ENCODE measurements at places on chromosomes 11 and 22.

DNA sequence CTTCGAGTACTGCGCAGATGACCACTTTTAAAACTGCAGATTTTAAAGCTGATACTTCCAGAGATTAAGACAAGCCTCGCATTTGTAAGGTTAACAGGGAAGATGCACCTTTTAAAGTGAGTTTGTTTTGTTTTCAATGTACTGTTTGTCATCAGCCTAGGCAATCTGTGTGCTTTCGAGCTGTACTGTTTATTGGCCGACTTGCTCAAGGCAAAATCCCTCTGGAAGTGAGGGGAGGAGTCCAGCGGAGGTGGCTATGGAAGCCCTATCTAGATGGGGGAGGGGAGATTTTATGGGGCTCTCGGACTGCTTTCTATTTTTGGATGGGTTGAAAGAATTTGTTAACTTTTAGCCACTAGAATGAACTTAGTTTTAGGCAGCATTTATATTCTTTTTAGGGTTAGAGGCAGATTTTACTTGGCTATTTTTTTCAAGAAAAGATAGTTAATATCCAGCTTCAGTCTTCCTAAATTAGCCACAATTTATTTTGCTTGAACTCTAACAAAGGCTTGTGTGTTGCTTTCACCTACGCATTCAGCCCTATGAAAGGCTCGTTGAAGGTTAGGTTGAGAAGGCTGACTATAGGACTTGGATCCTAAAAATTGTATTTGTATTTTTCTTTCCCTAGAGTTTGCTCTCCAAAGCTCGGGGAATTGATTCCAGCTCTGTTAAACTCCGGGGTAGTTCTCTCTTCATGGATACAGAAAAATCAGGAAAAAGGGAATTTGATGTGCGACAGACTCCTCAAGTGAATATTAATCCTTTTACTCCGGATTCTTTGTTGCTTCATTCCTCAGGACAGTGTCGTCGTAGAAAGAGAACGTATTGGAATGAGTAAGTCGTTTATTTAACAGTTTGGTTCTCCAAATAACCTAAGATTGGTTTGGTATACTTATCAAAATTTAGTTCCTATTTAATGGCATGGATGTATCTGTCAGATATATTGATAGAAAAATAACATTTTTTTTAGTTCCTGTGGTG is 2.1 kb downstream of the WEE1 start:
- no peak for DNase-seq

DNA sequence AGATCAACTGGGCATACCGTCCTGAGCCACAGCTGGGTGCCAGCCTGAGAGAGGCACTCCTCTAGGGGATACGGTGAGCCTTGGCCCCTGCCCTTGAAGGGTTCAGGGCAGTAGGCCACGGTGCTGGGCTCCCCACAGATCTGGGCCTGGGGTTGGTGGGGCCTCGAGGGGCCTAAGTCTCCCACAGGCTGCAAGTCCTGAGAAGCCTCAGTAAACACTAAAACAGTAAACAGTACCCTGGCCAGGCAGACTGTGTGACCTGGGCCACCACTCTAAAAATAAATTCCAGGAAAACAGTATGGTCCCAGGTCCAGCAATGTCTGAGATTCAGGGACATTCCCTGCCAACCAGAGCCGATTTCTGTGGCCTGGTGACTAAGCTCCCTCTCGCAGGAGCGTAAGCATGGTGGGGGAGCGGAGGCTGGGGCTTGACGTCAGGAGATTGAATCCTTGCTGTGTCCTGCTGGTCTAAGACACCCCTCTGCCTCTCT is 2.3 kb upstream of the RHOD start:
- no peak for DNase-seq

DNA sequence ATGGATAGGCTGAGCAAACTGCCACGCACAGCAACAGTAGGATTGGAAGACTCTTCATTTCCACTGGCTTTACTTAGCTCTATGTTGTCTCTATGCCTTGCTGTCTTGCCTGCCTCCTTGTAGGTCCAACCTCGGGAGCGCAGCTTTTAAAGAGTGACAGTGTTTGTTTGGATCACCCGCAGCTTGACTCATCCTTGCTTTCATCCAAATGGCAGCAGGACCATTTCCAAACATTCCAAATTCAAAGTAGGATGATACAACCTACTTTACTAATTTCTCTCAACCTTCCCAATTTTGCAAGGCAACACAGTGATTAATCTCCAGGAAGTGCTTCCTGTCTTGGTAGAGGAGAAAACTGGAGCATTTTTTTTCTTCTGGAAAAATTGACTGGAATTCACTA is at the start of gene MMP3:
TSS of gene MMP3 (minus strand) at position 121 of the 400 bp plus-strand sequence. CDS start at position 58, 63 bp downstream.
- DNase-seq: no peak

- DNase-seq: no peak
Measured at GRCh38 chr22:45961679-45962433, 15.1 kb downstream of the WNT7B start.

DNA sequence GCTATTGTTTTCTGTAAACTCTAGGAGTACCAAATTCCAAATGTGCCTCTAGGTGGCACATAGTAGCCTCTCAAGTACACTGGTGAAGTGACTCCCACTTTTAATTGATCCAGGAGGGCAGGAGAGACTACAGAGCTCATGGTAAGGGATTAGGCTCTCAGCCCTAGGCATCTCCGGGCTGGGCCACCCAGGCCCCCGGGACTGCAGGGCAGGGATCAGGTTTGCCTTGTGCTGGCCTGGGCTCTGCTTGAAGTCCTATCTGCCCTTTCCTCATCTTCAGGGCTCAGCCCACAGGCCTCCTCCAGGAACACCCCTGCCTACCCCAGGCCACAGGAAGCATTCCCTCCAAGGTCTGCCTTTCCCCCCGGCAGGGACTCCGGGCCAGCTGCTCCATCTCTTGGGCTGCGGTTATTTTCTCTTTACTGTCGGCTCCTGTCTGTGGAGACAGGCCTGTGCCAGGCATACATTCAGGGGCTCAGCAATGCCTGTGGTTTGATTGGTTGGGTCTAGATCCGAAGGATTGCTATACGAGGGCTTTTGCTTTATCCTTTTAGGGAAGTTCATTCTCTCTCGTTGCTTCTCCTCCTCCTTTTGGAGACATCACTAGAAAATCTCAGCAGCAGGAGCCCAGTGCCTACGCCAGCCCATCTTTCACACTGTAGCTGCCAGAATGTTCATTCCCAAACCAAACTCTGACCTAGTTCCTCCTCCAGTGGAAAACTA is 32.8 kb downstream of the PARVA start:
- DNase-seq: no peak

- DNase-seq: no peak
Measured at GRCh38 chr22:25409240-25409639, 155.2 kb upstream of the GRK3 start.

DNA sequence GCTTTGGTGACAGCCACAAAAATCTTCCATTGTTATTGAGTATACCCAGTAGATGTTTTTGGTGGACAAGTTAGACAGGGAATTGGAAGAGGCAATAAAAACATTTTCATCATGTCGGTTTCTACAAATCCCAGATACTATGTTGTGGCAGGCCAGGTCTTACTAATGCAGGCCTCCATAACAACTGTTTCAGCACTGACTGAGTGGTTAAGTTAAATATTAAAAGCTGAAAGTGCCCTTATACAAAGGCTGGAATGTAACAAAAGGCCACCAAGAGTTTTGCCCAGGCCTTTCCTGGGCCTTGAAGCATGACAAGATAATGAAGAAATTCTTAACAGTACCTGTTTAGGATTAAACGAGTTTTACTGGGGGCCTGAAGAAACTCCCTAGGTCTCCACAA is 29.3 kb downstream of the DMC1 start:
- DNase-seq: no peak
